ENCODE measurements at places on chromosomes 4 and X. TPM values are rescaled to one million over a fixed set of nuclear protein-coding genes. Genes with fewer than 3 reads are reported as not detected.
A peak's percentile ranks its signal among the peaks of the same experiment; 100 is the strongest.

DNA sequence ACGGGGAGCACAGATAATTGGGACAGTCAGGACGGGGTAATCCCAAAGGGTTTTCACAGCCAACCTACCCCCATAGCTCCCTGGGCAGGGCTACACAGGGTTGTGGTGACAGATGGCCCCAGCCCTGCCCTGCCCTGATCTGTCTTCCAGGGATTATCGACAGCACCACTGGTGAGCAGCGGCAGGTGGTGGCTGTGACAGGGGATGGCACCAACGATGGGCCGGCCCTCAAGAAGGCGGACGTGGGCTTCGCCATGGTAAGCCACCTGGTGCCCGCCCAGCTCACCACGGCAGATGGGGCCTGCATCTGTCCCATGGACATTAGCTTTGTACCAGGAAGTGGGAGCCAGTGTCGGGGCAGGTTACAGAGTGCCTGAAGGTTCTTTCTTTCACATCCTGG lies 39.3 kb downstream of the ATP2B3 start:
- no peak overlapping the region for H3K4me3 ChIP-seq
- no peak for DNase-seq
- no peaks in the 10 kb centered on the region for H3K4me1 ChIP-seq
- H3K27ac ChIP-seq = no peak overlapping the region
- H3K36me3 ChIP-seq = no peaks in the 10 kb centered on the region

Gene PNMA5
- total RNA-seq = not detected

- H3K36me3 ChIP-seq = peaks cover 25% of the 10 kb centered on the region
- no peaks in the 10 kb centered on the region for H3K27me3 ChIP-seq
- peak overlapping the region; percentile 97 for H3K27ac ChIP-seq
- peaks cover 8% of the 10 kb centered on the region for H3K4me1 ChIP-seq
- no peak overlapping the region for H3K4me3 ChIP-seq
Measured at GRCh38 chrX:13721819-13722519, 12.5 kb downstream of the TRAPPC2 start.

DNA sequence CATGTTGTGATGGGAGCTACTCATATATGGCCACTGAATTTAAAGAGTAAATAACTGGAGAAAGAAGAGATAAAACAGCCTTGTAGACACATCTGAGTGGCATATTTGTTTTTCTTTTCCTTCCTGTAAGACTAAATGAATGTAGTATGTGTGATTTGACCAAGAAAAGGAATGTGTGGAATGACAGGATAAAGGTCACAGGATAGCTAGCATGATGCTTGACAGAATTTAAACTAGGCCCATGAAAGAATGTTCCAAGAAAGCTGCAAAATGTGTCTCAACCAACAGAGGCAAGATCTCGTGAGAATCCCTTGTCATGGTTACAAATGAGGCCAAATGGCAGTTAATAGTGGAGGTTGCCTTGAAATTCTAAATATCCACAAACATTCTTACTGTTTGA lies 137.0 kb downstream of the KCNIP4 start:
- H3K4me3 ChIP-seq = no peak overlapping the region
- H3K36me3 ChIP-seq = no peaks in the 10 kb centered on the region
- no peaks in the 10 kb centered on the region for H3K27me3 ChIP-seq
- H3K4me1 ChIP-seq = peaks cover 3% of the 10 kb centered on the region

- no peak overlapping the region for H3K4me3 ChIP-seq
- no peaks in the 10 kb centered on the region for H3K27me3 ChIP-seq
- H3K36me3 ChIP-seq = no peaks in the 10 kb centered on the region
- no peak for DNase-seq
- no peak overlapping the region for H3K27ac ChIP-seq
Measured at GRCh38 chr4:46506876-46507275, 116.9 kb upstream of the GABRA2 start.

DNA sequence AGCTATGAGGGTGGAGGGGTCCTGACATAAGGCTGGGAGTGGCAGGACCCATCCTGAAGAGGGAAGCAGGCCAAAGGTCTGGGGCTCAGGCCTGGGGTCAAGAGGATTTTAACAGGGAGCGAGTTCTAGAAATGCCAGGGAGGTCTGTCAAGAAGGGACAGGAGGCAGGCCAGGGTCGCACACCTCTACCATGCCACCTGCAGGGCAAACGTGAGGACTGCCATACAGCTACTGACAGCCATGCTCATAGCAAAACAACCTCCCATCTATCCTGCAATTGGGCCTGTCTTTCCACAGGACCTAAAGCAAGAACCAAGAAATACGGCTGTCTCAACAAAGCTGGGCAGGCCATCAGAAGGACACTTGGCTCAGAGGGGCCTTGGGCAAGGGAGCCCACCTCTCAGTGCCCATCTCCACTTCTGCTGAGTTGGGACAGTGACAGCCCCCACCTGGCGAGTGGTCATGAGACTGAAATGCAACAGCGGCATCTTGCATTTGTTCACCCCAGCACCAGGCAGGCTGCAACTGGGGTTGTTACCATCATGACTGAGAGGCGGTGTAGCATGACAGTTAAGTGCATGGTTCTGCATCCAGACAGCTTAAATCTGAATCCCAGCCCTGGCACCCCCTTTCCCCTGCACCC lies 92.7 kb downstream of the WFS1 start:
- H3K4me1 ChIP-seq = no peaks in the 10 kb centered on the region
- H3K36me3 ChIP-seq = no peaks in the 10 kb centered on the region
- H3K27ac ChIP-seq = no peak overlapping the region
- H3K4me3 ChIP-seq = no peak overlapping the region
- DNase-seq = no peak
- peaks cover 23% of the 10 kb centered on the region for H3K27me3 ChIP-seq

DNA sequence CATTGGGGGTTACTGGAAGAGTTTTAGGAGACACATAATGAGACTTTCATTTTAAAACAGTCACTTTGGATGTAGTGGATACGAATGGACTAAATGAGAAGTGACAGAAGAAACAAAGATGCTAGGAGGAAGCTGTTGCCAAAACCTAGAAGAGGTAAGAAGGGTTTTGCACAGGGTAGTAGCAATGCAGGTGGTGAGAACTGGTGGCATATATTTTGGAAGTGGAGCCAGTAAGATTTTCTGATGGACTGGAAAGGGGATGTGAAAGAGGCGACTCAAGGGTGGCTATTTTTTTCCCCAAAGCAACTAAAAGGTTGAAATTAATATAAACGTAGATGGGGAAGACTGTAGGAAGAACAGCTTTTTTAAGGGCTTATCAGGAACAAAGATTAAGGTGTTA lies 462.0 kb downstream of the IL15 start:
- no peak overlapping the region for H3K27ac ChIP-seq
- no peaks in the 10 kb centered on the region for H3K36me3 ChIP-seq
- no peaks in the 10 kb centered on the region for H3K27me3 ChIP-seq
- no peak for DNase-seq

DNA sequence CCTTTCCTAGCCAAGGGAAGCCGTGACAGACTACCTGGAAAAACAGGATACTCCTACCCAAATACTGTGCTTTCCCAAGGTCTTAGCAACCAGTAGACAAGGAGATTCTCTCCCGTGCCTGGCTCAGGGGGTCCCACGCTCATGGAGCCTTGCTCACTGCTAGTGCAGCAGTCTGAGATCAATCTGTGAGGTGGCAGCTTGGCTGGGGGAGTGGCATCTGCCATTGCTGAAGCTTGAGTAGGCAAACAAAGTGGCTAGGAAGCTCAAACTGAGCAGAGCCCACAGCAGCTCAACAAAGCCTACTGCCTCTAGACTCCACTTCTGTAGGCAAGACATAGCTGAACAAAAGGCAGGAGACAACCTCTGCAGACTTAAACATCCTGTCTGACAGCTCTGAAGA lies 177.1 kb downstream of the PARM1 start:
- H3K27ac ChIP-seq = no peak overlapping the region
- H3K4me3 ChIP-seq = no peak overlapping the region
- H3K27me3 ChIP-seq = no peaks in the 10 kb centered on the region

GRCh38 chr4:74062953-74063352 lies 24.5 kb upstream of the CXCL3 start:
- no peaks in the 10 kb centered on the region for H3K27me3 ChIP-seq
- no peak for DNase-seq
- H3K4me1 ChIP-seq = peaks cover 20% of the 10 kb centered on the region
- H3K4me3 ChIP-seq = no peak overlapping the region
- no peaks in the 10 kb centered on the region for H3K36me3 ChIP-seq

Gene TCP11X2
- 4.7 TPM for total RNA-seq

Gene SULT1B1
- 0.46 TPM for total RNA-seq

Gene NPY1R
- total RNA-seq = 13.7 TPM

GRCh38 chr4:52202931-52203330 lies 151.8 kb downstream of the SPATA18 start:
- no peak overlapping the region for H3K27ac ChIP-seq
- no peak for DNase-seq
- no peaks in the 10 kb centered on the region for H3K4me1 ChIP-seq
- H3K4me3 ChIP-seq = no peak overlapping the region

Gene SPON2
- 2.2 TPM for total RNA-seq

GRCh38 chr4:38189445-38189844 lies 229.2 kb downstream of the PTTG2 start:
- H3K27ac ChIP-seq = no peak overlapping the region
- H3K4me1 ChIP-seq = peaks cover 4% of the 10 kb centered on the region
- no peaks in the 10 kb centered on the region for H3K36me3 ChIP-seq
- H3K4me3 ChIP-seq = no peak overlapping the region
- H3K27me3 ChIP-seq = peaks cover 3% of the 10 kb centered on the region

- DNase-seq = no peak
- H3K36me3 ChIP-seq = peaks cover 2% of the 10 kb centered on the region
- peaks cover 3% of the 10 kb centered on the region for H3K4me1 ChIP-seq
Measured at GRCh38 chr4:180828455-180829018, 1414.7 kb upstream of the TENM3 start.

- no peaks in the 10 kb centered on the region for H3K4me1 ChIP-seq
- H3K27ac ChIP-seq = no peak overlapping the region
- H3K27me3 ChIP-seq = no peaks in the 10 kb centered on the region
- no peak for DNase-seq
Measured at GRCh38 chr4:44996276-44996845, 270.0 kb upstream of the GNPDA2 start.

DNA sequence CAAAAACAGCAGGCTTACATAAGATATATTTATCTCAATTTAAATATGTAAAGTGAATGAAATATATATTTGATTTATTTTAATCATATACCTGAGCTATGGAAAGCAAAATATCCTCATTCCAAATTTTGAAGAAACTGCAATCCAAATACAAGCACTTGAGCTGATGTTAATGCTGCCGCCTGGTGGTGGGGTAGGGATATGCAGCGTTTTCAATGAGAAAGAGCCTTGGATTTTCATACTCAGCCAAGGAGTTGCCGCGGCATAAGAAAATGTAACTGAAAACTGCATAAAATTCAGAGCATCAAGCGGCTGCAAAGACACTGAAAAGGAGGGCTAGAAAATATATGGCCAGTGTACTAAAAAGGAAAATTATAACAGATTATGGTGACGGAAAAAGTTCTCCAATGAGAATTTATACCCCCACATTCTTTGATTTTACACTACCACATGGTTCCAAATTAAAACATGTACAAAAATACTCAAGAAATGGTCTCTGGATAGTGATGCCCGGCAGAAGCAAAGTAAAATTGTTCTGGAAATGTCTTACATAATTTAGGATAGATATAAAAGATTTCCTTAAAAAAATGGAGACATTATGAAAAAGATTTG lies 660.3 kb upstream of the PITX2 start:
- H3K36me3 ChIP-seq = no peaks in the 10 kb centered on the region
- no peak overlapping the region for H3K27ac ChIP-seq
- H3K27me3 ChIP-seq = peaks cover 17% of the 10 kb centered on the region
- no peaks in the 10 kb centered on the region for H3K4me1 ChIP-seq
- H3K4me3 ChIP-seq = no peak overlapping the region

Gene EPGN
- total RNA-seq = not detected

Gene TRPC5OS
- total RNA-seq = not detected

Gene JADE1
- 35.3 TPM for total RNA-seq

DNA sequence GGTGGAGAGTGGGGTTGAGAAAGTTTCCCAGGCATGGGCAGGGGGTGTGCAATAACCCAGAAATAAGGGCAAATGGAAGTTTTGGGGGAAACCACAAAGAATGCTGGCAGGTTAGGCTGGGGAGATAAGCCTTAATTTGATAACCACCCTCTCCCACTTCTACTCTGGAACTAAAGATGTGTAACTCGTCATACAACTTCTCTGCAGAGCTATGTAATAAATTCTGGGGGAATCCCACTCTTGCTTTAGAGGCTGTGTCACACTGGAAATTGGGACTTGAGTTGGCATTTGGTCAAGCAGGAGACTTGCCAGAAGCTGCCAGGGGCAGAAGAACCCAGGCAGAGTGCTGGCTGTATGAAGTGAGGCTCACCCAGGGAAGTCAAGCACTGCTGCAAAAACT lies 170.9 kb upstream of the CPEB2 start:
- no peak overlapping the region for H3K4me3 ChIP-seq
- H3K27me3 ChIP-seq = peaks cover 2% of the 10 kb centered on the region
- no peak overlapping the region for H3K27ac ChIP-seq

DNA sequence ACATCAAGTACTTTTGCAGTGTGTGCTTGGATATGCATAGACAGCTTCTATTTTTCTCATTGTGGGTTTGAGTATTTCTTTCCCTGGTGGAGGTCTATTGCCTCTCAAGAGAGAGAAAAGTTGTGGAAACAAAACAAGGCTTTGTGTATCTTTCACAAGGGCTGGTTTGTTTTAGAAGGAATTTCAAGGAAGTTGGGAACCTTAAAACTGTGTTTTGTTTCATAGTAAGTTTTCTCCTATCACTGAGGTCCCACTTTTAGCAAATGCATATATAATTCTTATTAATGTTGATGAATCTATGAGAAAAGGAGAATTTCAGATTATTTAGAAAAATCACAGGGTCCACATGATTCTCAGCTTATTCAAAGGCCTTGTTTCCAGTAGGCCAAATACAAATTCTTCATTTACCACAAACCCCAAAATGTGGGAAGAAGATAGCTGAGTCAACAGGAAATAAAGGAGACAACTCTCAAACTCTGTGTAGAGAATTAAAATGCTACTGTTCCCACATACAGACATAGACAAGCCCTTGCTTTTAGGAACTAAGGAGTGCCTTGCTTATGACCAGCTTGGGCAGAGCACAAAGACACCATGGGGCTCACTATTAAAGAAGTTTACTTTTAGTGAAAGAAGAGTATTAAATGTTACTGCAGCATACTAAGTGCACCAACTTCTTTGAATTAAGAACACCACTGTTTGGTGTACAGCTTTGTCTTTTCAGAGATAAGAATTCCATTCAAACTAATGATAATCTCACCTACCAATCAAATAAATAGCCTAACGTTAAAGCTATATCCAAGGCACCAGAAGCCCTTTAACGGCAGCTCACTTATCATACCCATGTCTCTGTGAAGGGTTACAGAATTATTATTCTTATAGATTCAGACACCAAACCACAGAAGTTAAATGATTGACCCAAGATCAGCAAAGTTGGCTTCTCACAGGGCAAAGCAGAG lies 177.4 kb upstream of the LEF1 start:
- no peak overlapping the region for H3K4me3 ChIP-seq
- no peak overlapping the region for H3K27ac ChIP-seq
- H3K4me1 ChIP-seq = peaks cover 4% of the 10 kb centered on the region
- no peak for DNase-seq
- H3K27me3 ChIP-seq = peaks cover 4% of the 10 kb centered on the region
- H3K36me3 ChIP-seq = no peaks in the 10 kb centered on the region

Gene TBX22
- 0.27 TPM for total RNA-seq
